ENCODE measurements at places on chromosomes 5 and 9.

- no peak for DNase-seq
These were observed 188.6 kb upstream of the ISL1 start for GRCh38 chr5:51194671-51195070.

GRCh38 chr5:128574041-128574440 lies 36.0 kb upstream of the FBN2 start:
- DNase-seq, result no peak

DNA sequence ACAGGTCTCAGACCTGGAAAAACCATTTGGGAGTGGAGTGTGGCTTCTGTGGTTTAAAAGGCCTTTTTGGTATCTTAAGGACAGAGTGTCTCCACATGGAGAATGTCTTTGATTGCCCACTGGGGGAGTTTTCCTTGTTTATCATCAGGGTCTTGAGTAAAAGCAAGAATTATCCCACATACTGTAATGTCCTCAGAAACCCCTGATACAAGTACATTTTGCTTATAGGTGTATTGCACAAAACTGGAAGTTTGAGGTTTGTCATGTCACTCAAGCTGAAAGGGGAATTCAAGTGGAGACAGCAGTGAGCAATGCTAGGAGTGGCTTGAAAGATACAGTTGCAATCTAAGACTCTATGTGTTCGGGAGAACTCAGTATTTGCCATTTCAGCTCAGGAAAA lies 62.7 kb upstream of the GRAMD2B start:
- no peak for DNase-seq

- DNase-seq, result no peak
These were observed 1.2 kb downstream of the CARD6 start for GRCh38 chr5:40842351-40842750.

GRCh38 chr5:148856424-148856823 lies 30.0 kb downstream of the ADRB2 start:
- no peak for DNase-seq

- no peak for DNase-seq
These were observed 42.0 kb downstream of the ERMP1 start for GRCh38 chr9:5790923-5791322.

DNA sequence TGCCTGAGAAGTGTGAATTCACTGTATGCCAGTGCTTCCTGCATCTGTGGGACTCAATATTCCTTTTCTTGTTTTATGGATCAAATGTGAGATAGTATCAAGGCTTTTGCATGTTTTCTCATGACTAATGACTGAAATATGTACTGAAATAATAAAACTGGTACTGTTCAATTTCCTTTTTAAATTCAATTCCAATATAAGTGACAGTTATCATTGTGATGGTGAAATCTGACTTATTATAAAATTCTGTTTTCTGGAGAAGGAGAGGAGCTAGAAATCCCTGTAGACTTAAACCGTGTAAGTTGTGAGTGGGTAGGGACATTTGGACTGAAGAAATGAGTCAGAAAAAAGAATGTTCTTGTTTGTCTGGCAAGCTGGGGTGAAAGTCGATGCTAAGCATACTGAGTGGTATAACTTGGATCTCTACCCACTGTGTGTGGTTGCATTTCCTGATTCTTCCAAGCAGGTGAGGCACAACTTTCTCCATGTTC lies 245.2 kb downstream of the EFNA5 start:
- no peak for DNase-seq

- no peak for DNase-seq
These were observed 204.1 kb upstream of the MEF2C start for GRCh38 chr5:89087128-89087527.

DNA sequence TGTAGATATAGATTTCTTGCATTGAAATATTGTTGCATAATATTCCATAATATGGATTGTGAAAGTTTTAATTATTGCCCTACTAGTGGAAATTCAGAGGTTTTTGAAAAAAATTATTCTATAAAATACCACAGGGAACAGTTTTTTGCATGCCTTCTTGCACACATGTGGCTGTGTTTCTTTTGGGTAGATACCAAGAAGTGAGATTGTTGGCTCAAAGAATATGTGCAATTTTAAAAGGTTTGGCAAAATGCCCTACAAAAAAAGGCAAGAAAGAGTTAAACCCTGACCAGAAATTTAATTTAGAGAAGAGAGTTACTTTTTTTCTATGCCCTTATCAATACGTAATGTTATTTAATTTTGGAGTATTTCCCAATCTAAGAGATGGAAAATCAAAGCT lies 270.8 kb upstream of the DAPK1 start:
- no peak for DNase-seq

DNA sequence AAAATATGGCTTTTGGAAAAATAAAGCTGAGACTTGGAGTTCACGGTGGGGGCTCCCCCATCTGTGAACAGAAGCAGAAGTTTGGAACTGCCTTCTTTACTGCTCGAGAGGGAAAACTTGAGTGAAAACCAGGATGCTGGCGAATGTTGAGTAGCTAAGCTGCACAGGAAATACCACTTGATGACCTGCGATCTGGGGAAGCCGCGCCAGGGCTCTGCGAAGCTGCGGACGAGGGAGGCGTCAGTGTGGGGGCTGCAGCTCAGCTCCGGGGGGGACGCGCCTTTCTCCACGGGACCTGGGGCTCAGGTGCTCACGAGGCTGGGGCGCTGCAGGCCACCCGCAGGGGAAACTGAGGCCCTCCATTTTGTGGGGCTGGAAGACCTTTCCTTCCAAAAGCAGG lies 62.3 kb downstream of the TENT4A start:
- DNase-seq, result no peak

DNA sequence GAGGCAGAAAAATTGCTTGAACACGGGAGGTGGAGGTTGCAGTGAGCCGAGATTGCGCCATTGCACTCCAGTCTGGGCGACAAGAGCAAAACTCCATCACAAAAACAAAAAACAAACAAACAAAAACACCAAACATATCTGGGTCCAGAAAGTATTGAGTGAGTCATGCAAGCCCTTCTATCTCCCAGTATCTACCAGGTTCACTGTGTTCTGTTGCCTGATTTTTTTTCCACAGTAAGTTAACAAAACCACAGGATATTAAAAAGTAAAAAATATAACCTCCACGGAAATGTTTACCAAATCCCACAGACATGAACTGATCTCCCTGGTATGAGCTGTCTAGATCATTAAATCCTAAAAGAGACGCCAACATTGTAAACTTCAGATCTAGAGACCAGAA lies 94.4 kb downstream of the ANKH start:
- no peak for DNase-seq

DNA sequence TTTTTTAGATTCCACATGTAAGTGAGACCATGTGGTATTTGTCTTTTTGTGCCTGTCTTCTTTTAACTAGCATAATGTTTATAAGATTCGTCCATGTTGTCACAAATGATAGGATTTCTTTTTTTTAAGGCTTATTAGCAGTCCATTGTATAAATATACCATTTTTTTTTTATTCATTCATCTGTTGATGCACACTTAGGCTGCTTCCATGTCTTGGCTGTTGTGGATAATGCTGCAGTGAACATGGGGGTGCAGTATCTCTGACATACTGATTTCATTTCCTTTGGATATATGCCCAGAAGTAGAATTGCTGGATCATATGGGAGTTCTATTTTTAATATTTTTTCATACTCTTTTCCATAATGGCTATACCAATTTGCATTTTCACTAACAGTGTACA lies 48.7 kb downstream of the KIAA1958 start:
- no peak for DNase-seq

DNA sequence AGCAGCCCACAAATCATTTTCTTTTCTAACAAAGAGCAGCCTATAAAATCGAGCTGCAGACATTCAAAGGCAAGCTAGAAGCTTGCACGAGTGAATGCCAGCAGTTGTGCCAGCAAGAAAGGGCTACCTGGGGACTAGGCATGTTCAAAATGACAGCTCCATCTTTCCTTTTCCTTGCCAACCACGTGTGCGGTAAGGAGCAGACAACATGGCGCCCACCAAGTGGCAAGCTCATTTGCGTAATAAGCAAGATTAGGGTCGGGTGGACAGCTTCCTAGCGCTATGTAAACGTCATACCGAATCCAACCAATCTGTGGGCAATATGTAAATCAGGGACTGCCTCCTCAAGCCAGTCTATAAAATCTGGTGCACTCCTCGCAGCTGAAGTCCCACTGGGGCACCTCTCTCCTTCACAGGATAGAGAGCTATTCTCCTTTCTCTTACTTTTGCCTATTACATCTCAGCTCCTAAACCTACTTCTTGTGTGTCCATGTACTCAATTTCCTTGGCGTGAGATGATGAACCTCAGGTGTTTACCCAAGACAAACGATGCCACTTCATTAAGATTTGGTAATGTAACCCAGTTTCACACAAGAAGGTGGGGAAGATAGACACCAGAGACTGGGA lies 22.5 kb upstream of the SPARC start:
- DNase-seq, result no peak

DNA sequence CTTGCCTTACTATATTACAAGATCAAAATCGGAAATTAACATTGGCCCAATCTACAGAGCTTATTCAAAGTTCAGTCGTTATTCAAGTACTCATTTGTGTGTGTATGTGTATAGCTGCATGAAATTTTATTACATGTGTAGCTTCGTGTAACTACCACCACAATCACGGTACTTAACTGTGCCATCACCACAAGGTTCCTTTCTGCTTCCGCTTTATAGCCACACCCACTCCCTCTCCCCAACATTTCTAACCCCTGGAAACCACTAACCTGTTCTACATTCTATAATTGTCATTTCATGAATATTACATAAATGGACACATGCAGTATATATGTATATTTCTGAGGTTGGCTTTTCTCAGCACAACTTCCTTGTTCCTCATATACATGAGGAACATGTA lies 4.0 kb upstream of the TEX48 start:
- DNase-seq, result no peak

DNA sequence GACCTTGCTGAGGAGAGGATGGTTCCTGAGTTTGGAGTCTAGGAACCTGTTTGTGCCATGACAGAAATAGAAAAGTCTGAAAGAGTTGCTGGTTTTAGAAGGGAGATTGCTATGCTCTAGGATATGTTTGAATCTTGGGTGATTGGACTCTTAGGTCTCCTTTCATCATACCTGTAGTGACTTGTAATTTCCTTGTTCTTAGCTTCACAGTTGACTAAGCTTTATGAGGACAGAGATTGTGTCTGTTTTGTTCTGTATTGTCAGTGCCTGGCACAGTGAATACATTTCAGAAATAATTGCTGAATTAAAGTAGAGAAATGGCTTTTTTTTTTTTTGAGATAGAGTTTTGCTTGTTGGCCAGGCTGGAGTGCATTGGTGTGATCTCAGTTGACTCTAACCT lies 31.5 kb downstream of the GAPVD1 start:
- DNase-seq, result no peak

- no peak for DNase-seq
These were observed 434 bp downstream of the GLRX start for GRCh38 chr5:95822043-95822541.

- DNase-seq, result no peak
These were observed 567.9 kb upstream of the DAB2 start for GRCh38 chr5:39992617-39993202.
